ENCODE measurements at places on chromosomes 2 and 18.
A peak's percentile ranks its signal among the peaks of the same experiment; 100 is the strongest.

DNA sequence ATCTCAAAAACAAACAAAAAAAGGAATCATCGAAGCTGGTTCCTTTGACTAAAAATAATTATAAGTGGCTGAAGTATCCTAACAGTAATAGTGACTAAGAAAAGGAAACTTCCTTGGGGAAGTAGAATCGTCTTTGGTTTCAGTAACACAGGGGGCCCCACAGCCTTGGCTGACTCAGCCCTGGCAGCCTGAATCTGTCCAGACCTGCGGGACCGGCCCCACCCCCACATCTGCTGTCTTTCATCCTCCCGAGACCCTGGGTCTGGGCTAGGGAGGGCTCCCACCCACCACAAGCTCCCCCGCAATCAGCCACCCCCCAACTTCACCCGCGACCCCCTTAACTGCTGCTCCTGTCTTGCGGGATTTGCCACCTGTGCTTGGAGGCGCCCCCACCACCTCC, 1452.6 kb upstream of the ACVR2A start:
- no peak for DNase-seq

- no peak for DNase-seq
Measured at GRCh38 chr2:207088839-207089238, 76.9 kb downstream of the KLF7 start.

DNA sequence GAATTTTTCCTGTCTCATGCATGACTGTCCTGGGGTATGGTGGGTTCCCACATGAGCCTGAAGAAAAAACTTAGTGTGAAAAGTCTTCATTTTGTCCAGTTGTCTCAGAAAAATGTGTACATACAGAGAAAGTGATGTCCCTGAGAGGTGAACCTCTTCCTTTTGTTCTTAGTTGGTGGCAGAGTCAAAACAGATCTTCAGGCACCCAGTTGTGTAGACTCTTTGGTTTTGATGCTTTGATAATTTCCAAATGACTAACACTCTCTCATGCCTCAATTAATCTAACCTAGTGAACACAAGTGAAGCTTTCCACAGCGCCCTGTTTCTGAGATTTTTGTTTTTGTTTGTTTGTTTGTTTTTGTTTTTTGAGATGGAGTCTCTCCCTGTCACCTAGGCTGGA, 273.5 kb downstream of the PIK3C3 start:
- no peak for DNase-seq

DNA sequence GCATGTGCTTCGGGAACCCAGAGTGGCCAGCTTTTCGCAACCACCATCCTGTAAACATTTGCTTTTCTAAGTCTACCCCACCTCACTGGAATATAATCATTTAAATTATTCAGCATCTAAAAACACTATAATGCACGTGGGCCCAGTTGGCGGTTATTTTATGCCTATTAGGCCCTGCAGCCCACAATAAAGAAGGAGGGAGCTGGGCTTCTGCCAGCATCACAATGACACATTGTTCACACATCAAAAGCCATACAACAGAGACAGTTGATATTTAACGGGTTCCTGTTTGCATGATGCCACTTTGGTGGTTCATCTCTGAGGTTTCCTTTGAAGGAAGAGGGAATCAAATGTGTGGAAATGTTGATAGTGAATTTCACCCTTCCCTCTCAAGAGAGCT, 916.0 kb upstream of the CELF4 start:
- DNase-seq, result no peak

- peak; percentile 90 for DNase-seq
Measured at GRCh38 chr2:226308986-226309385, 490.6 kb downstream of the IRS1 start.
